LNCaP clone FGC (cell line): ENCODE measurements at places on chromosomes 6 and 20.
A peak's percentile ranks its signal among the peaks of the same experiment; 100 is the strongest.

DNA sequence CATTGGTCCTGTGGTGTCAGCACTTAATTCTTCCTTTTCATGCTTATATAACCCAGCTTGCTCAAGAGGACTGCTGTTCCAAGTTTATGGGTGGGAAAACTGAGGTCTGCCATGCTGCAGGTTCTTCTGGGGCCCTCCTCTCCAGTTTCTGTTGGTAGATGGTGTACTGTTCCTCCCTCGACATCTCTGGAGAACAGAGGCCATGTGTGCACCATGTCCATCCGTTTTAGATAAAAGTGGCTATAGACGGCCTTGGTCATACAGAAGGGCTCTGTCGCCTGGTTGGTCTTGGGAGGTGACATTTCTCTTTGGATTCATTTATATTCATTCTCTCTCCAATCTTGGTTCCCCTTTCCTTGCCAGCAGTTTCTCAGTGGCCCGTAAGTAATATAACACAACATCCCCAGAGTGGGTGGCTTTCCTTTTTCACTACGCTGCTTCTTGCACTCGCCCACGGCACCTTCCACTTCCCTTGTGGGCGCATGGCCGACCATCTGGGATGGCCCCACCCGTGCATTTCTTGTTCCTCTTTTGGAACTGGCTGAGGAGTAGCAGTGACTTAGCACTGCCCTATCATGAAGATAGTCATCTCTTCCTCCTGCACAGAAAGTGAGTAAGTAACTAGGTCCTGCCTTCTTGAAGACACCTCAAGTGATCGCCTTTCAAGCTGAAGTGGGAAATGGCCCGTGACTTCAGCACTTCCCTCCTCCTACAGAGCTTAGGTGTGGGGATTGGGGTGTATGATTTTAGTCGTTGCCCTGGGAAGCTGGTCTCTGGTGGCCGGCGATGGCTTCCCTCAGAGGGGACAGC is 94.2 kb downstream of the RREB1 start:
- DNase-seq: no peak

GRCh38 chr6:116101790-116102189 is 1.1 kb downstream of the NT5DC1 start:
- DNase-seq: no peak

GRCh38 chr6:147170269-147170668 is 33.9 kb upstream of the STXBP5 start:
- no peak for DNase-seq

GRCh38 chr6:150033207-150033771 is 8.0 kb upstream of the RAET1L start:
- no peak for DNase-seq

GRCh38 chr6:13331516-13332348 is 3.4 kb upstream of the TBC1D7 start:
- peak; percentile 50 for DNase-seq

GRCh38 chr6:163761481-163761880 is 347.0 kb downstream of the QKI start:
- DNase-seq: no peak

GRCh38 chr20:61643656-61644377 is 391.8 kb downstream of the CDH4 start:
- DNase-seq: no peak

DNA sequence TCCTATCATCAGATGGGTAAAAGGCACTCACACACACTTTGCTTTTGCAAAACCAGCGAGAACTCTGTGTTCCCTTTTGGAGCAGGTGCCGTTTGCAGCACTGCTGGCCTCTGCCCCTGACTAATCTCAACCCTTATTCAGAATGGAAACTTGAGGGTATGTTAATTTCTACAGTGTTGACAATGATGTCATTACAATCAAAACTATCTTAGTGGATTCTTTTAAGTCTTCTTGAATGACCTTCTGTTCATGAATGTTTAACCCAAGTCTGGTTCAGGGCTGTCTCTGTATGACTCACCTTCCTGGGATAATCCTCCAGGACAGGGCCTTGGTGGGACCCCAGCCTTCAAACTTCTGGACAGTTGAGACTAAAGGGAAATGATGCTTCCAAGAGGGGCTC is 197.9 kb downstream of the CDH4 start:
- no peak for DNase-seq

DNA sequence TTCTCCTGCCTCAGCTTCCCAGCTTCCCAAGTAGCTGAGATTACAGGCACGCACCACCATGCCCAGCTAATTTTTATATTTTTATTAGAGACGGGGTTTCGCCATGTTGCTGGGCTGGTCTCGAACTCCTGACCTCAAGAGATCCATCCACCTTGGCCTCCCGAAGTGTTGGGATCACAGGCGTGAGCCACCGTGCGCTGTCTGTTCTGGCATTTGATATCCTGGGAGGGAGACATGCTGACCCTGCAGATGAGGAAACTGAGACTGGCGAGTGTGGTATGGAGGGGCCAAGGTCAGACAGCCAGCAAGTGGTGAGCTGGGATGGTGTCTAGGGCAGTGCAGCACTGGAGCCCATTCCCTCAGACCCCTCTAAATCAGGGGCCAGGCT is 44.6 kb downstream of the SRC start:
- DNase-seq: no peak

- DNase-seq: no peak
These were observed 26.0 kb downstream of the TRAM2 start for GRCh38 chr6:52550870-52551269.
